Anterior cingulate cortex (tissue), 58 donors: ENCODE measurements at places on chromosomes 13 and 19.

GRCh38 chr19:58009666-58010301, 7.2 kb upstream of the ZNF606 start:
- peak; percentile 92 for DNase-seq

DNA sequence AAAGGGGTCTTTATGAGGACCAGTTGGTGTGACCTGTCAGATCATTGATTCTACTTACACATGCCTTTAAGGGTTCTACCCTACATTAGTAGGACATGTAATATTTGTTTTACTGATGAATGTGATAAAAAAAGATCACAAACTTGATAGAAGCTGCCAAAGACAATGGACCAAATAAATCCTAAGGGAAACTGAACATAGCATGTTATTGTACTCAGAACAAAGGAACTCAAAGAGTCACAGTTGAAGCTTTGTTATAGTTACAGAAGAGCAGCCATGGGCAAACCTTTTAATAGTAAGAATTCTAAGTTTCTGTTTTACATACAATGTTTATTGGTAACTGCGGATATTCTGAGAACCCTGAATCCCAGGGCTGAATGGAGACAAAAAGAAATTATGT, 780.1 kb downstream of the SLITRK6 start:
- no peak for DNase-seq

- DNase-seq: no peak
Measured at GRCh38 chr13:57704031-57704430, 72.5 kb downstream of the PCDH17 start.

DNA sequence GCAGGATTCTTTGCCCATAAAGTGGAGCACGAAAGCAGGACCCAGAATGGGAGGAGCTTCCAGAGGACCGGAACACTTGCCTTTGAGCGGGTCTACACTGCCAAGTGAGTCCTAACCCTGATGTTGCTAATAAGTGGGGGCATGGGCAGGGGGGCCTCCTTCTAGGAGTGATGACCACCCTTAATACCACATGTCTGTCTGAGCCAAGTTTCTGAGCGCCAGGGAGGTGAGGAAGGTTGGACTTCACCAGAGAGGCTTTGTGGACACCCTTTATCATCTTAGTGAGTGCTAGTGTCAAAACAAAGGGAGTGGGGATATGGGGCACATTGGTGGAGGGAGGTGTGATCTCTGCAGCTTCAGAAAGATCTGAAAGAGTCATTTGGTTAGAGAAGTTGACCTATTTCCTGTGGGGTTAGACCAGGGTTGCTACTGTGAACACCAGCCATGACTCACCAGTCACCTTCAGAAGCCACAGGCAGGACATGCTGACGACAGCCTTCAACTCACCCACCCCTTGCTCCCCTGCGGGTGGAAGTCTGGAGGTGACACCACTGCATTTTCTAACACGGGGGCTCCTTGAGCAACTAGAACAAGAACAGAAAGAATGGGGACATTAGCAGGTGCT, 8.8 kb downstream of the ALOX5AP start:
- DNase-seq: no peak

- no peak for DNase-seq
Measured at GRCh38 chr19:39867133-39867532, 21.0 kb upstream of the FBL start.

DNA sequence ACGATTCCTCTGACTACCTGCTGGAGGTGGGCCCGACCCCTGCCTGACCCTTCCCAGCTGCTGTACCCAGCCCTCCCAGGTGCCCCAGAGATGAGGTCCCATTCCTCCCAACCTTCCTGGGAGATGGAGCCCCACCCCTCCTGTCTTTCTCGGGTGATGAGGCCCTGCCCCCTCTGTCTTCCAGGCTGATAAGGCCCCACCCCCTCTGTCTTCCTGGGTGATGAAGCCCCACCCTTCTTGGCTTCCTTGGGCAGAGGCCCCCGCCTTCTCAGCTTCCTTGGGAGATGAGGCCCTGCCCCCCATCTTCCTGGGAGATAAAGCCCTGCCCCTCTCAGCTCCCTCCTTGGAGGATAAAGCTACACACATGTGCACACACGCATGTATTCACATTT, 47.9 kb downstream of the CERS4 start:
- DNase-seq: no peak

GRCh38 chr13:29328501-29328900, 267.0 kb downstream of the SLC7A1 start:
- no peak for DNase-seq

DNA sequence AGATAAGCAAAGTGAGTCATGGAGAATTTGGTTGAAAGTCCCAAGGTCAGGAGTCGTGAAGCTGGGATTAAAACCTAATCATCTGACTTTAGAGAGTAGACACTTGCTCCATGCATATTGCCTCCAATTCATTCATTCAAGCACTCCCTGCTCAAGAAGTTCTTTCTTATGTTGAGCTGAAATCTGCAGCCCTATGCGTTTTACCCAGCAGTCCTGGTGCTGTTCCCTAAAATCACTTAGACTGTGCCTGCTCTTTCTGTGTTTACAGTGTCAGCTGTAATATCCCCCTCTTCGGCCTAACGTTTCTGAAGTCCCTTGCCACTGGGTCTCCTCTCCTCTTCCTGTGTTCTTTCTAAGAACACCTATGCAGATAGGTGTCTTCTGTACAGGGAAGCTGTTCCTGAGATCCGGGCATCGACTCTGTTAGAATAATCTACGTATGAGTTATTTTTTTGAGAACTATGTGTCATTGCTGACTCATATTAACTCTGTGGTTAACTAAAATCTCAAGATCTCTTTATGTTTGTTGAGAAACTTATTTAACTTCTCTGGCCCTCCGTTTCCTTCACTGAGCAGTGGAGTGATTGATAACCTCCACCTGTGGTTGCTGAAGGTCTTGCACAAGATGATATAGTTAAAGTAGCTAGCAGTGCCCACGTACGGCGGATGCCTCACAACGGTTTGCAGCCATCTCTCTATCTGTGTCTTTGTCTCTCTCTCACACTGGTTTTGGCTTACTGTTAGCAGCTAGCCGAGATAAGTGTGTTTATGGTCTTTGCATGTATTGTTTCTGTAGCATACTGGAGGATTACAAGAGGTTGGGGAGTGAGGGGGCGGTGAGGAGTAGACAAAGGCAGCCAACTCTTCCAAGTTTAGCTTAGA, 4.7 kb downstream of the ALOX5AP start:
- no peak for DNase-seq

GRCh38 chr19:49155820-49156346, 687 bp upstream of the HRC start:
- no peak for DNase-seq

DNA sequence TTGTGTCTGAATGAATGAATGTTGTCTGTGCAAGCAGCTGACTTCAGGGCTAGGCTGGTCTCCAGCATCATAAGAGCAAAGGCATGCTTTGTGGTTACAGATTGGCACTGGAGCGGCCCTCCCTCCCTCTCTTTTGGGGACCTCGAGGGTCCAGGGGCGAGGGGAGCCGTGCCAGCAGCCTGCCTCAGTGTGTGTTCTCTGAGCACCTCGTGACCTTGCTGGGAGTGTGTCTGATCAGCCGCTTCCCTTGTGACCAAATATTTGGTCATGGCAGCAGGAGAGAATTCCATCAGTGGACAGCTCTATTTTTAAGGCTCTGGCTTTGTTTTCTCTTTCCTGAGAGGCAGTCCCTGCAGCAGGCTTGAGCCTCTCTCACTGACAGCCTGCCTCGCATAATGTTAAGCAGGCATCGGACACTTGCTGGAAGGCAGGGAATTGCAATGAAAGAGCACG, 329.7 kb downstream of the UQCRFS1 start:
- DNase-seq: no peak

DNA sequence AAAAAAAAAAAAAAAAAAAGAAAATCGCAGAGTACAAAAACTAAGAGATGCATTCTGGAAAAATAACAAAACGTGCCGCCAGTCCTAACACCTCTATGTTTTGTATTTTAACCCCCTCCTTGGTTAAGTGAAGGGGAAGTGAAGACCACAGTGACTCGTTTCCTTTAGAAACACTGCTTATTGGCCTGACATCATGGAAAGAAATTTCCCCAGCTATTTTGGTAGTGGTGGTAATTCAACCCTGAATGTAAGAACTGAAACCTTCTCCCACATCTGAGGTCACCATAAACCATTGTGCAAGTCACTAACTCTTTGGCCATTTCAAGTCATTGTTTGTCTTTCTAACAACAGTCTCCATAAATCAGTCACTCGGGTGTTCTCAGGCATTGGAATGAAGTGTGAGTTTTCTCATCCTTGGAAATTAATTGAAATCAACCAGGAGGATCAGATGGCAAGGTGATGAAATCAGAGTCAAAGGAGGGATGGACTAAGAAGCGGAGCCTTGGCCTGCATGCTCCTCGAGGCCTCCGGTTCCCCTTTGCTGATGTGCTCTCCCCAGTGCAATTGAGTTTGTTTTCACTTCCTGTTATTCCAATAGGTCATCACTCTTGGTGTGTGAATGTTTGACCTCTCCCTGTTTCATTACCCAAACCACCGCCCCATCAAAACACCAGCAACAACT, 443.9 kb downstream of the FGF9 start:
- no peak for DNase-seq

- peak; percentile 68 for DNase-seq
Measured at GRCh38 chr19:47243776-47244547, 12.4 kb upstream of the CCDC9 start.

- no peak for DNase-seq
Measured at GRCh38 chr19:21841488-21842097, 5.6 kb upstream of the ZNF43 start.

DNA sequence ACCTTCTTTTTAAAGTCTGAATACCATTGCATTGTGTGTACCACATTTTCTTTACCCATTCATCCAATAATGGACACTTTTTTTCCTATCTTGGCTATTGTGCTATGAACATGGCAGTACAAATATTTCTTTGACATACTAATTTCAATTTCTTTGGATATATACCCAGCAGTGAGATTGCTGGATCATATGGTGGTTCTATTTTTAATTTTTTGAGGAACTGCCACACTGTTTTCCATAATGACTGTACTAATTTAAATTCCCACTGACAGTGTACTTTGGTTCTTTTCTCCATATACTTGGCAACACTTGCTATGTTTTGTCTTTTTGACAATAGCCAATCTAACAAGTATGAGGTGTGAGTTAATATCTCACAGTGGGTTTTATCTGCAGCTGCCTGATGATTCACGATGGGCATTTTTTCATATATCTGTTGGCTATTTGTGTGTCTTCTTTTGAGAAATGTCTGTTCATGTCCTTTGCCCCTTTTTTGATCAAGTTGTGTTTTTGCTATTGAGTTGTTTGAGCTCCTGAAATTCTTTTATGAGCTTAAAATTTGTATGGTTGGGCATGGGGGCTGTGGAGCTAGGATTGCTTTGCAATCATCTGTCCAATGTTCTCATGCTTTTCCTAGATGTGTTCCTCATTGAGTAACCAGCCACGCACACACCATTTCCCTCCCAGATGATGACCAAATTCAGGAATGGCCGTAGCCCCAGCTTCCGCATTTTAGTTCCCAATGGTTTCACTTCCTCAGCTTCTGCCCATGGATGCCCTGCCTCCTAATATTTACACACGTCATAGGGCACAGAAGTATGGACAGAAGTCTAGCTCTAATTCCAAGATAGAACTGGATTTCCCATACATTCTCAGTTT, 380.0 kb upstream of the SGCG start:
- no peak for DNase-seq

DNA sequence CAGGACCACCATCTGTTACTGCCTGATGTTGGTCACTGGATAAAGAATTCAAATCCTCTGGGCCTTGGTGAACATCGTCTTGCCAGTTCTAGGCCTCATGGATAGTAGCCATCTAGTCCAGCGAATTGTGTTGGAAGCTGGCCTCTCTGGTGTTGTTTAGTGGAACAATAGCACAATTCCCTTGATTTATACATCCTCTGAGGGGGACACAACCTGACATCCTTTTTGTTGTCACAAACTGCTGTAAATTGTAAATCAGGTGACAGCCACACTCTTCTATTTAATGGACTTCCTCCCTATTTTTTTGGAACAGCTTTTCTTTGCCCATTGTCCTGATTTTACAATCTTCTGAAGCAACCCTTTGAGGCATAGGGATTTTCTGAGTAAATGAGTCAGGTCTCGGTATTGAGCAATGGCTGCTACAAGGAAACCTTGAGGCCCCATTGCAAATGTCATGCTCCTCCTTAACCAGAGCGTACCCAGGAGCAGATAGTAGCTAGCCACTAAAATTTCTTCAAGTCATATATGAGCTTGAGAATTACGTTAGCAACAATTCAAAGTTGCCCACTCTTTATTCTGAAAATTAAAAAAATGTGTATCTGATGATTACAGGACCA, 263.3 kb downstream of the COG6 start:
- DNase-seq: no peak

DNA sequence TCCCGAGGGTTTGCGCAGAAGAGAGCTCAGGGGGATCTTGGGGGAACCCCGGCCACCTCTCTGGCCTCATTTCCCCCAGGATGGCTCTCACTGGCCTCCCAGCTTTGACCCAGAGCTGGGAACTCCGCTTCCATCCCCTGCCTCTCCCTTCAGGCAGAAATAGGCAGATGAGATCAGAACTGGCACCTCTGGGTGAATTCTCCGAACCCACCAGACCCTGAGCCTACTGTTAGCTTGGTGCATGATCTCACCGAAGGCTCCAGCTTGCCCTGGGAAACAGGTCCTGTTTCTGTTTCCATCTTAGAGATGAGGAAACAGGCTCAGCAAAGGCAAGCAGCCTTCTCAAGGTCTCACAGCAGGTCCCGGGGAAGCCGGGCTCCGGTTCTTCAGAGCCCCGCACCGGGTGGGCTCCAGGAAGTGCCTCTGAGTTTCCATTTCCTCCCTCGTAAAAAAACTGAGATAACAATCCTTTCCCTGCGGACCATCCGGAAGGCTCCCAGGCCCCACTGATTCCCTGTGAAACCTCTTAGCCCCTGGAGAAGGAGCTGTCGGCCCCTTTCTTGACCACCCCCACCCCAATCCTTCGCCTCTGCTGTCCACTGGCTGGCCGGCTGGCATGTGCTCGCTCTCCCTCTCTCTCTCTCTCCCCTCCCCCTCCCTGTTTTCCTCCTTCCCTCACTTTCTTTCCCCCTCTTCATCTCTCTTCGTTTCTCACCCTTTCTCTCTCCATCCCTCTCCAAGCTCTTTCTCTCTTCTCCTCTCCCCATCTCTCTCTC, 2.1 kb downstream of the NECTIN2 start:
- no peak for DNase-seq

DNA sequence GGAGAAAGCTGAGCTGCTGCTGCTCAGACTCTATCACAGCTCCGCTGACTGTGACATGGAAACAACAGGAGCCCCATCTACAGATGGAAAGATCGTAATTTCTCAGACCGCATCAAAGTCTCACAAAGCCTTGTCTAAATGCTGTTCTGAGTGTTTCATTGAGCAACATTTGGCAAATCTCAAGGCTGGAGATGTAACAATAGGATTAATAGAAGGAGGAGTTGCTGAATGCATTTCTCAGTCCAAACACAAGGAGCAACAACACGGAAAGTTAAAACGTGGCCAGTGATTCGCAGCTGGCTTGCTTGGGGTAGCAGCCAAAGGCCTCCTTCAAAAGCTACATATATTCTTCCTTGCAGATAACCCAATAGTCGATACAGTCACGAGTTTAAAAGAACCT, 55.7 kb downstream of the MRPL57 start:
- DNase-seq: no peak

DNA sequence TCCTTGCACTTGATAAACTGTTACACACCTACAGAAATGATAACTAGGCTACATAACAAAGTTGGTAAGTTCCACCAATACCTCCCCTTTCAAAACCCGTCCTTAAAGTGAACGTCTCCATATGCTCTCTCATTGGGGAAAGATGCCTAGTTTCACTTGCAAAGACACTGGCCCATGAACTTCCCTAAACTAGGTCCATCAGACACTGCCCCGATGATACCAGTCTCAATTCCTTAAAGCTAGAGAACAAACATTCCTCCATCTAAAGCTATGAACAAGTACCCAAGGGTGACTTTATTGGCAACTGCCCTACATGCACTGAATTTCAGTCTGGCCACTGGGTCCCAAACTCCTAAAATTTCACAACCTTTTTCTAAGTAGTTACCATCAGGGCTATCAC, 39.9 kb downstream of the FOXO1 start:
- no peak for DNase-seq
